ENCODE measurements at places on chromosomes 7 and 10.

GRCh38 chr7:47386273-47386835 lies 195.6 kb downstream of the TNS3 start:
- DNase-seq = no peak

GRCh38 chr10:31101123-31101522 lies 69.5 kb upstream of the ZNF438 start:
- peak; percentile 74 for DNase-seq

DNA sequence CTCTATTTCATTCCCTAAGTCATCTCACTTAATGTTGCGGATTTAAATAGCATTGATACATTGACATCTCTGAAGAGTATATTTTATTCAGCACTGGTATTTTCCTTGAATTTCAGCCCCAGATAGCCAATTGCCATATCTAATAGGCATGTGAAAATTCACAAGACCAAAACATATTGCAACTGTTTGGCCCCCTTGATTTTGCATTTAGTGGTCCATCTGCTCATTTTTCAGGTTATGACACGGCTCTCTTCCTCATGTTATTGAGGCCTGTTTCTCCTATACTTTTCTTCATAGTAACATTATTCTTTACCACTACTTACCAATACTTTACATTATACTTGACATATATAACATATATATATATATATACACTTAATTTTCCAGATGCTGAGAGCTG lies 43.7 kb downstream of the MKLN1 start:
- DNase-seq = no peak

DNA sequence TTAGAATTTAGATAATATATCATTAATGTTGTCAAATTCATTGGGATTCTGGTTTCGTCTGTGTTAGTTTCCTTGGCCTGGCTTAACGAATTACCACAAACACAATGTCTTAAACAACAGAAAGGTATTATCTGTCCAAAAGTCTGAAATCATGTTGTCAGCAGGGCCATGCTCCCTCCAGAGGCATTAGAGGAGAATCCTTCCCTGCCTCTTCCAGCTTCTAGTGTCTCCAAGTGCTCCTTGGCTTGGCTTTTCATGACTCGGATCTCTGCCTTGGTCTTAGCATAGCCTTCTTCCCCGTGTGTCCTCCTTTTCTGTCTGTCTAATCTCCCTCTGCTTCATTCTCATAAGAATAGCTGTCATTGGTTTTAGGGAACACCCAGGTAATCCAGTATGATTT lies 482.5 kb downstream of the SEMA3D start:
- DNase-seq = no peak

- DNase-seq = no peak
Observed at GRCh38 chr7:88545663-88546062, 213.8 kb upstream of the ZNF804B start.

Measured in fibroblast of skin of abdomen (primary cell).